ENCODE measurements at places on chromosomes 16 and 17.

GRCh38 chr16:89034573-89034961 is 57.6 kb upstream of the CBFA2T3 start:
- DNase-seq: no peak

GRCh38 chr16:15746332-15746731 is 96.3 kb downstream of the NDE1 start:
- no peak for DNase-seq

DNA sequence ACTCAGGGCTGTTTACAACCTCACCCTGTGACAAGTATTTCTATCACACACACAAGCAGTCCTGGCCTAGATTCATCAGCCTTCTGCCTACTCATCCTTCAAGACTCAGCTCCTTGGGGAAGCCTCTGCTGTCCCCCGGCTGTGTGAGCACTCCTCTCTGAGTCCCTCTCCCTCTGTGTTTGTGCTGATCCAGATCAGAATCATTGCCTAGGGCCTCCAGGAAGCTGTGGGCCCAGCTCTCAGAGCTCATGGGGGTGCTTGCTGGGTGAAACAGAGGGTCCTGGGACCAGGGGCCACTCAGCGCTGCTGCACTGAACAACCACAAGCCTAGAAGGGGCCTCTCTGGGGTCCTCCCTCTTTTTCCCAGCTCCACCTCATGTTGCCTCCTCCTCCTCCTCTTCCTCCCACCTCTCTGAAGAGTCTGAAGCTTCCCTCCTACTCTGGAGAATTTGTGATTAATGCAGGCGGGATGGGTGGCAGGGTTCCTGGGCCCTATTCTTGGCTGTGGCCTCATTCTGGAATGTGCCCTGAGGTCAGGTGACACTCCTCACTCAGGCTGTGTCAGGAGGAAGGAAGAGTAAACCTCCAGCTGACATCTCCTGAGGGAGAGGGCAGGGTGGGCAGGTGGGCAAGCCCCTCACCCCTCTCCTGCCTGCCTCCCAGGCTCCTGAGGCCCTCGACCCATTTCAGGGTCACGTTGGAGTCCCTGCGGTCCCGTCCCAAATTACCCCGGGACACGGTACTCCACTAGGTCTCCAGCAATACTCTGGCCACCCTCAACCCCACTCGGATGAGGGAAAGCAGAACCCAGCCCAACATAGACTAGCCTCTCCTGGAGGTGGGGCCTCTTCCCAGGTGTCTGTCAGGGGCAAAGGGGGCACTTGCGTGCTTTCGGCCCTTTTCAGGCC is 10.1 kb downstream of the WFIKKN2 start:
- DNase-seq: no peak

- DNase-seq: no peak
These were observed 15.4 kb downstream of the GPT2 start for GRCh38 chr16:46899443-46900143.
